ENCODE measurements at places on chromosomes 13 and 19.

GRCh38 chr13:48476215-48476614 lies 56.7 kb downstream of the RCBTB2 start:
- no peak overlapping the region for H3K27ac ChIP-seq
- H3K4me1 ChIP-seq: peaks cover 3% of the 10 kb centered on the region
- H3K27me3 ChIP-seq: no peaks in the 10 kb centered on the region
- no peaks in the 10 kb centered on the region for H3K36me3 ChIP-seq

- no peaks in the 10 kb centered on the region for H3K4me1 ChIP-seq
- DNase-seq: no peak
- no peaks in the 10 kb centered on the region for H3K27me3 ChIP-seq
- H3K27ac ChIP-seq: peak overlapping the region; percentile 29
- H3K4me3 ChIP-seq: no peak overlapping the region
- H3K36me3 ChIP-seq: no peaks in the 10 kb centered on the region
These were observed 1.3 kb upstream of the LCP1 start for GRCh38 chr13:46183018-46183946.

GRCh38 chr13:49053906-49054305 lies 78.2 kb downstream of the FNDC3A start:
- H3K36me3 ChIP-seq: no peaks in the 10 kb centered on the region
- no peak overlapping the region for H3K4me3 ChIP-seq
- DNase-seq: no peak
- H3K27ac ChIP-seq: no peak overlapping the region
- H3K4me1 ChIP-seq: no peaks in the 10 kb centered on the region
- no peaks in the 10 kb centered on the region for H3K27me3 ChIP-seq

DNA sequence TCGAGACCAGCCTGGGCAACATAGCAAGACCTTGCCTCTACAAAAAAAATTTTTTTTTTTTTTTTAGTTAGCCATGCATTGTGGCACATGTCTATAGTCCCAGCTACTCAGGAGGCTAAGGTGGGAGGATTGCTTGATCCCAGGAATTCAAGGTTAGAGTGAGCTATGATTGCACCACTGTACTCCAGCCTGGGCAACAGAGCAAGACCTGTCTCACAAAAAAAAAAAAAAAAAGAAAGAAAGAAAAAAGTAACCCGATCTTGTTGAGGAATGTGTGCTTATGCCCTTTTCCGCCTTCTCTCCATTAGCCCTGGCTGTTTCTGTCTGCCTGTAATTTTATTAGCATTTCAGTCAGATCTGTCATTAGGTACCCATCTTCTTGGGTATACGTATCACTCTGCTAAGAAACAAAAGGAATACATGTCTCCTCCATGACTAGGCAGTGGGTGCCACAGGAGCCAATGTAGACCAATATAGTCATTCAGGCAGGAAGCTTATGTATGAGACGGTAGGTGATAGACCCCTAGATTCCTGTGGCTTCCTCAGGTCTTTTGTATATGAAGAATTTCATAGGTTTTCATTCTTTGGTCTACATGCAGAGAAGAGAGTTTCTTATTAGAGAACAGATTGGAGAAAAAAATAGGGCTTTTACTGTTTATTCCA lies 59.6 kb upstream of the NPAS1 start:
- DNase-seq: no peak
- H3K27me3 ChIP-seq: no peaks in the 10 kb centered on the region

DNA sequence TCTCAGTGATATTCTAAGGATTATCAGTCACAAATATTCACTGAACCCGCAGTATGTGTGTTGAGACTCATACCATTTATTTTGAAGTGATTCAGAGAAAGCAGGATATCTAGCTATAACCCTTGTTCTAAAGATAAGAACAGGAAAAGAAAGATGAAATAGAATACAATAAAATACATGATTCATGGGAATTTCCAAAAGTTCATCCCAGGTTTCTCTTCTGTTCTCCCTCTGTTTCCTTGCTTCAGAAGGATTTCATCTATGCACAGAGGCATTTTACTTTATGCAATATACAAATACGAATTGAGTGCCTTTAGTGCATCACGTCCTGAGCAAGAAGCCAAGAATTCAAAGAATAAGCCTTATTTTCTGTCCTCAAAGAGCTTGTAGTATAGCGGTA lies 274.4 kb upstream of the GPC6 start:
- H3K27me3 ChIP-seq: no peaks in the 10 kb centered on the region
- H3K36me3 ChIP-seq: no peaks in the 10 kb centered on the region
- no peak overlapping the region for H3K4me3 ChIP-seq
- no peak for DNase-seq
- no peak overlapping the region for H3K27ac ChIP-seq

- no peak overlapping the region for H3K4me3 ChIP-seq
- no peaks in the 10 kb centered on the region for H3K27me3 ChIP-seq
- H3K36me3 ChIP-seq: no peaks in the 10 kb centered on the region
- H3K27ac ChIP-seq: no peak overlapping the region
- no peak for DNase-seq
These were observed 14.0 kb downstream of the KLK4 start for GRCh38 chr19:50897191-50897607.
